ENCODE measurements at places on chromosomes 7 and 10.

DNA sequence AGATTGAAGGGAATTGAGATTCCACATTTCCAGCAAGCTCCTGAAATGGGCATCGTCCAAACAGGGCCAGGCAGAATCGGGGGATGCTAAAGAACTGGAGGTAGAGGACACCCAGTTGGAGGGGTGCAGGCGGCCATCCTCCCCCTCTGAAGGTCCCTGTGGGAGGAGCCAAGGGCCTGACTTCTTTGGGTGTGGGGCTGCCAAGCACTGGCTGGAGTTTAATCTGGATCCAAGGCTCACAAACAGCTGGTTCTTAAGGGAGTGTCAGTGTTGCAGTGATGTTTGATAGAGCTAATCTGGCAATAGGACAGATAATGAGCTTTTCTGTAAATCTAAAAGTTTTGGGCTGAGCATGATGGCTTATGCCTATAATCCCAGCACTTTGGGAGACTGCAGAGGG lies 20.8 kb downstream of the TSPAN14 start:
- no peak for DNase-seq

DNA sequence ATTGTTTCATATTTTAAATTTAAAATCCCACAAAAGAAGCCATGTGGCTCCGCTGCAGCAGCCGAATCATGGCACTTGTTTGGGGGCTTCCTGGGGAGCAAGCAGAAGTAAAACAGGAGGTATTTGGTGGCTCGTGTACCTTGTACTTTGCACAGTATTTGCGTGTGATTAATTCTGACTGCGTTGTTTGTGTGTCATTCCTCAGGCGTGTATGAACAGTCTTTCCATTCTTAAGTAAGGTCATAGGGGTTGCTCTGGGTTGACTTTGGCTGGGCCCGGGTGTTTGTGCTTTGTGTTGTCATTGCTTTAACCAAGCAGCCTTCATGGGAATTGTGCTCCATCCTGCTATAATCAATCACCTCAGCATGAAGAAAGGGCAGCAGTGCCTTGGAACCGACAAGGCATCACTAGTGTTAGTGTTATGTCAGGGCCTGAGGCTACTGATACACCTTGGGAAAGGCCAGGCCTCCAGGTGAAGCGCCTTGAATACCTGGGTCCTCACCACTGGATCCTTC lies 182.4 kb downstream of the ARHGAP21 start:
- no peak for DNase-seq

- no peak for DNase-seq
Observed at GRCh38 chr7:1668396-1669063, 1.5 kb upstream of the ELFN1 start.

GRCh38 chr10:22633106-22633505 lies 81.3 kb downstream of the PIP4K2A start:
- no peak for DNase-seq

- no peak for DNase-seq
Observed at GRCh38 chr10:10302689-10303088, 715.0 kb upstream of the CELF2 start.

DNA sequence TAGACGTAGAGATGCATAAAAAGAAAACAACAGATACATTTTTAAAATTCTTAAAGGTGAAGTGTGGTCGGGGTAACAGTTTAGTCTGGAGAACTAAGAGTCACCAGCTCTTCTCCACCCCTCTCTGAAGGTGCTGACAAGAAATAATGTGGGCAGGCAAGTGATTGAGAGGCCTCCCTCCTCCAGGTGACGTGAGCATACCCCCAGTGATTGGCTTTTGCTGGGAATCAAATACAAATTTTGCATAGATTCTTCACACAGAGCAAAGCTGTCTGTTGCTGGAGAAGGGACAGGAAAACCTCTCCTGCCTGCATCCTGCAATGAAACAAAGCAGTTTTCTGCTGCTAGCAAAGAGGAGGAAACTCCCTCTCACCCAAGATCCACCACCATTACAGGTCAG lies 115.0 kb downstream of the DGKB start:
- no peak for DNase-seq

DNA sequence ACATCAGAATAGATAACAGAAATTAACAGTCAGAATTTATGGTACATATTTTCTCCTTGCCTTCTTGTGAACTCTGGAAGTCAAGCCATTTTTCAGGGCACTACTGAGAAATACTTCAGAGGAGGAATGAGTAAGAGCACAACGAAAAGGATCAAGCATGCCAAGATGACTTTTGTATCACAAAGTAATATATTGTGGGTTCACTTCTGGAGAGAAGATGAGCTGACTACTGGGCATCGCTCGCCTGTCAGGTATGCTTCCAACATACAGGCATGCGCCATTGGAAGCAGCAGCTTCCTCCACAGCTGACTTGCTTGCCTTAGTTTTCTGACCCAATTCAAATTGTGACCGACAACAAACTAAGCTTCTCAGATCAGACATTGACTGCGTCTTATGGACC lies 137.3 kb downstream of the VTI1A start:
- DNase-seq = no peak

DNA sequence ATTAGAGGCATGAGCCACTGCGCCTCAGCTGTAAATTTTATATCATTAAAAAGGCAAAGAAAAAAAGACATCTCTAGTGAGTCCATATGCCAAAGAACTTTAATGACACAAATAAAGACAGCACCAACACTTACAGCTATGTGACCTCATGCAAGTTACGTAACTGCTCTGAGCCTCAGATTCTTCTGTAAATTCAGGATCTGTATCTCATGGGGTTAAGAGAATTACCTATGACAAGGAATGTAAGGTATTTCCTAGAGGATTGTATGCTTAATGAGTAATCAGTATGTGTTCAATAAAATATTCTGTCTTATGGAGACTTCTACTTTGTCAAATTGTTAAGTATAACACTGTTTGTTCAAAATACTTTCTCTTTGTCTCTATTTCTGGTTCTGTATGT lies 274.0 kb upstream of the GLI3 start:
- no peak for DNase-seq

DNA sequence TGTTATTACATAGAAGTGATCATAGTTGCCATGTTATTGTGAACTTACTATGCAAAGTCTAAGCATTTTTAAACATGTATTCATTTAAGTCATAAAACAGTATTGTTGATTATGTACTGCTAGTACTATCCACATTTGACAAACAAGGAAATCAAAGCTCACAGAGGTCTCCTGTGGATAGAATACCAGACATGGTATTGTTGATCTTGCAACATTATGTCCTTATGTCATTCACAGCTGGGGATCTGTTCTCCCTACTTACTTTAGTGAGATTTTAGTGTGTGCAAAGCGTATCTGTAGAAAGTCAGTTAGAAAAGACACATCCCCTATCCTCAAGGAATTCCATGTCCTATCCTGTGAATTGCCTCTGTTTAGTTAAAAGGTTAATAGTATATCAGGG lies 106.1 kb downstream of the SND1 start:
- no peak for DNase-seq

GRCh38 chr7:124635416-124635815 lies 130.2 kb downstream of the GPR37 start:
- DNase-seq = no peak

DNA sequence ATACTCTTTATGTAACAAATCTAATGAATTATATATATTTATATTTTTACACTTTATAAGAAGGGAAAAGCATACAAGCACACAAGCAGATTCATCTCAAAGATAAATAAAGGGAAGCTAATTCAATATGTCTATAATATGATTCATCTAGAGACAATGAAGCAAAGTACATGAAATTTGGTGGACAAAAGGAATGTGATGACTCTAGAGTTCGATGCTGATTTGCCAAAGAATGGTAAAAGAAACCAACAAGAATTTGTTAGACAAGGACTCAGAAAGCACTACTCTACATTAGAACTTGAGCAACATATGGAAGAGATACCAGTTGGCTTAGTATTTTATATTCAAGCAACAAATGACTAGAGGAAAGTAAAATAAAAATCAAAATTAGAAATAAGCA lies 536.5 kb upstream of the TEX47 start:
- no peak for DNase-seq

DNA sequence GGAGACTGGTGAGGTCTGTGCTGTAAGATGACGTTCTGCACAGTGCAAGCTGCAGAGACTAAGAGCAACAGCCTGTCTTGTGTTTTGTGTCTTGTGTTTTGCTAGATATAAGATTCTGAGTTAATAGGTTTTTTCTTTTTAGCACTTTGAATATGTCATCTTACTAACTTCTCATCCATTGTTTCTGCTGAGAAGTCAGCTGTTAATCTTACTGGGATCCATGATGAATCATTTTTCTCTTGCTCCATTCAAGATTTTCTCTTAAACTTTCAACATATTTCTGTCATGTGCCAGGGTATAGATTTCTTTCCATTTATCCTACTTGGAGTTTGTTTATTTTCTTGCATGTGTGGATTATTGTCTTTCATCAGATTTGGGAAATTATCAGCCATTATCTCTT lies 290.3 kb downstream of the CELF2 start:
- DNase-seq = no peak

- no peak for DNase-seq
Observed at GRCh38 chr10:92969151-92969550, 91.4 kb upstream of the CYP26C1 start.

DNA sequence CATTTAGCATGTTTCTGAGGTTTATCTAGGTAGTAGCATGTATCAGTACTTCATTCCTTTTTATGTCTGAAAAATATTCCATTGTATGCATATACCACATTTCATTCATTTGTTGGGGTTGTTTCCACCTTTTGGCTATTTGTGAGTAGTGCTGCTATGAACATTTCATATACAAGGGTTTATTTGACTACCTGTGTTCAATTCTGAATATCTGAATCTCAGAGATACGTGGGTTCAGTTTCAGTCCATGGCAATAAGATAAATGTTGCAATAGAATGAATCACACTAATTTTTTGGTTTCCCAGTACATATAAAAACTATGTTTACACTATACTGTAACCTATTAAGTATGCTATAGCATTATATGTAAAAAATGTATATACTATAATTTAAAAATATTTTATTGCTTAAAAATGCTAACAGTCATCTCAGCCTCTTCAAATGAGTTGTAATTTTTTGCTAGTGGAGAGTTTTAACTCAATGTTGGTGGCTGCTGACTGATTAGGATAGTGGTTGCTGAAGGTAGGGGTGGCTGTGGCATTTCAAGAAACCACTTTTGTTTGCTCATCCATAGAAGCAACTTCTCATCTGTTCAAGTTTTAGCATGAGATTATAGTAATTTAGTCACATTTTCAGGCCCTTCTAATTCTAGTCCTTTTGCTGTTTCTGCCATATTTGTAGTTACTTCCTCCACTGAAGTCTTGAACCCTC lies 13.9 kb downstream of the PLEKHA1 start:
- DNase-seq = no peak

GRCh38 chr7:139987691-139988516 lies 74.8 kb downstream of the PARP12 start:
- no peak for DNase-seq

GRCh38 chr7:20083781-20084180 lies 133.4 kb downstream of the MACC1 start:
- no peak for DNase-seq

DNA sequence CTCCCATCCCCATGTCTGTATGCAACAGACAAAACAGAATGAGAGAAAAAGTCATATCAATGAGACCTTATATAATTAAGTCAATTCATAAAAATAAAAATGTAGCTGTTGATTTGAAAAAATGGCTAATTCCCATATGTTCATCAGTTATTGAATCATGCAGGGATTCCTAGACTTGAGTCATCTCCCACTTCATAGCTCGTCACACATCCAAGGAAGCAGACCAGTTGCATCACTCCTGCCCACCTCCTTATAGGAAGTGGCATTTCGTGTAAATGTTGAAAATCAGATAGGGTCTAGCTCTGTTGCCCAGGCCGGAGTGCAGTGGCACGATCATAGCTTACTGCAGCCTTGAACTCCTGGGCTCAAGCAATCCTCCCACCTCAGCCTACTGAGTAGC lies 56.1 kb upstream of the SH2B2 start:
- DNase-seq = no peak

- no peak for DNase-seq
Observed at GRCh38 chr7:27842094-27842692, 102.2 kb downstream of the TAX1BP1 start.

GRCh38 chr7:75950111-75950681 lies 35.2 kb downstream of the POR start:
- DNase-seq = no peak

- peak; percentile 59 for DNase-seq
Observed at GRCh38 chr10:71344154-71344925, 25.3 kb downstream of the SLC29A3 start.

- DNase-seq = no peak
Observed at GRCh38 chr10:124547647-124548168, 86.1 kb downstream of the LHPP start.

GRCh38 chr10:110446277-110446676 lies 51.4 kb upstream of the DUSP5 start:
- no peak for DNase-seq

DNA sequence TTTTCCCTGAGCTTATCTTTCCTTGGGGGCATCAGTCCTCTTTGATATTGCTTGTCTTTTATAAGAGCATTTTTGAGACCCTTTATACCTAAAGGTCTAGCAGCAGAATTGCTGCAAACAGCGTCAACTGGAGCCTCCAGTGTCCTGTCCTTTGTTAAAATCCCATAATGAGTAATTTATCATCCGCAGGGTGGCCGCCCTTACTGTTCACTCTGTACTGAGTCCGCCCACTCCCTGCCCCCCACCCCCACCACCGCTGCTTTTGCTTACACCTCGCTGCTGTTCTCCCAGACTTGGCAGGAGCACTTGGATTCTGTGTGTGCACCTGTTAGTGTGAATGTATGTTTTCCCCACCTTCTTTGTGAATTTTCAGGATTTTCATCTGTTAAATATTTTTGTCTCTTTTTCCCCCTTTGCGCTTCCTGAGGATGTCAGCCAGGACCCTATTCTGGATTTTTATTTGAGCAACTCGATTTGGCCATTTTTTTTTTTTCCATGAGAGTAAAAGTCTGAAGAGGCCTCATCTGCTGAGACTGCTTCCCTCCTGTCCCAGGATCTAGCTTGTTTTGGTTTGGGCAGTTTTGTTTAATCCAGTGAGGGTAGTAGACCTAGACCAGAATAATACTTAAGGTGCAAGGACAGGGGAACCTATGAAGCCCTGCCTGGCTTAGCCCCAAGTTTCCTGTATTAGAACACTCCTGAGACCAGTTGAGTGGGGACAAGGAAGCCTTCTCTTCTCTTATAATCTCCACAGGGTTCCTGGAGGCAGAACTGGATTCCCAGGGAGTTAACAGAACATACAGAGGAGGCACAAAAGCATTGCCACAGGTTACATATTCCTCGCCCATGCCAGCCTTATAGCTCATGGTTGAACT lies 8.2 kb downstream of the AGFG2 start:
- DNase-seq = no peak

DNA sequence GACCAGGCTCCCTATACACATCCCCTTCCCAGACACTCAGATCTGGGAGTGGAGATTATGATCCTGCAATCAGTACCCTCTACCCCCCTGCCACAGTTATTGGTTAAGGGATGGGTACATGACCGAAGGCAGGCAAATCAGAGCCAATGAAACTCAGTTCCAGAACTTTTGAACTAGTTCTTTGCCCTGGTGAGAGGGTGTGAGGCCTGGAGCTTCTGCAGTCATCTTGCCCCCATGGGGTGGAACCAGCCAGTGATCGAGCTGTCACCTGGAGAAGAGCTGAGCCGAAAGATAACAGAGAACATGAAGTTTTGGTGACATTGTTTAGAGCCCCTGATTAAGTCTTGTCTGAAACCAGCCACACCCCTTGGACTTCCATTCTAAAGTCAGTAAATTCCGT lies 88.2 kb upstream of the DUSP5 start:
- no peak for DNase-seq
